Activated effector memory CD4-positive, alpha-beta T cell treated with Interleukin-2 at 50 U/mL for 16 hours (primary cell): ENCODE measurements at places on chromosomes 2 and 18.

GRCh38 chr18:67705748-67706147, 189.2 kb upstream of the DSEL start:
- no peak for DNase-seq

- DNase-seq, result no peak
Measured at GRCh38 chr18:76167410-76167809, 327.6 kb downstream of the ZNF516 start.

GRCh38 chr18:37314534-37314933, 251.1 kb downstream of the CELF4 start:
- DNase-seq, result no peak

DNA sequence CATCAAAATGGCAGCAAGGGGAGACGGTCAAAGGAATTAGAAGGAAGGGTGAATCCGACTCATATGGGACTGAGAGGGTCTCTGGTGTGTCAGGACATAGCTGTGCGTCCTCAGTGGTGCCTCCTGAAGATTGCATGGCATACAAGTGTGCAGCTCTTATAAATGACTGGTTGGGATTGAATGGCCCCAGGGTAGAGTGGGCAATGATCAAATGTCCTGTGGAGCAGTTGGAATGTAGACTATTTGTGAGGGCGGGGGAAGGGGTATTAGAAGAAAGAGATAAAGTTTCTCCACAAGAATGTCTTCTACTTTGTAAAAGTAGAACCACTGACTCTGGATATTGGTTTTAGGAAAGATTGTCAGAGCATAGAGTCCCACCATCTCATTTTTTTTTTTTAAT, 24.6 kb downstream of the CTLA4 start:
- DNase-seq, result no peak

- DNase-seq, result no peak
Measured at GRCh38 chr2:95307036-95307435, 9.9 kb downstream of the KCNIP3 start.

DNA sequence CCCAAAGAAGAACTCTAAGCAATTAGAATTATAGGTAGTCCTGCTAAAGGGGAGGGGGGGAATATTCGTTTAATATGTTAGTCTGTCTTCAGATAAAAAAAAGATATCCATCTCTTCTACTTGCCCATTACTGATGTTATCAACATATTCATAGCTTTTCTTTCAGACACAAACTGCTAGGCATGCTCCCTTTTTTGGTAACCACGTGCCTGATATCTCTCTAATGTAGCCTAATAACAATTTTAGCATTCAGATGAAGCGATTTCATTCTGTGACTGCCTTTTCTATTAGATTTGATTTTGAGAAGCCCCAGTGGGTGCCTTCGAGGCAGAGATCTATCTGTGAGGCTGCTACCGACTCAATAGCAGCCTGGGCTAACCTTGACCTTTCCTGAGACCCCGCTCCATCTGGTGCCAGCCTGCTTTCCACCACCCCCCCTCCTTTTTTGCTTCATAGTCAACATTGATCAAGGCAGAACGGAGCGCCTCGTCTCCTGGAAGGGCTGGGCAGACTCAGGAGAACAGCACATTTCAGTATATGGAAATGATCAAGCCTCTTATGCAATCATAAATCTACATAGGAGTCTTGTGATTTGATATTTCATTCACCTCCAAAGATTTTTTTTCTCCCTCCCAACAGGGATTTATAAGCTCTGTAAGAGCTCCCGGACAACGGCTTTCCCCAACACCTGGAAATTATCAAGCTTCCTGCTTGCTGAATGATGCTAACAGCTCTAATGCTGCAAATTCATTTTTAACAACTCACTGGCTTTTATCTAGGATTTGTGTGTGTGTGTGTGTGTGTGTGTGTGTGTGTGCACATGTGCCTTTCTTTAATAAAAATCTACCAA, 14.7 kb upstream of the BCL11A start:
- DNase-seq, result no peak

DNA sequence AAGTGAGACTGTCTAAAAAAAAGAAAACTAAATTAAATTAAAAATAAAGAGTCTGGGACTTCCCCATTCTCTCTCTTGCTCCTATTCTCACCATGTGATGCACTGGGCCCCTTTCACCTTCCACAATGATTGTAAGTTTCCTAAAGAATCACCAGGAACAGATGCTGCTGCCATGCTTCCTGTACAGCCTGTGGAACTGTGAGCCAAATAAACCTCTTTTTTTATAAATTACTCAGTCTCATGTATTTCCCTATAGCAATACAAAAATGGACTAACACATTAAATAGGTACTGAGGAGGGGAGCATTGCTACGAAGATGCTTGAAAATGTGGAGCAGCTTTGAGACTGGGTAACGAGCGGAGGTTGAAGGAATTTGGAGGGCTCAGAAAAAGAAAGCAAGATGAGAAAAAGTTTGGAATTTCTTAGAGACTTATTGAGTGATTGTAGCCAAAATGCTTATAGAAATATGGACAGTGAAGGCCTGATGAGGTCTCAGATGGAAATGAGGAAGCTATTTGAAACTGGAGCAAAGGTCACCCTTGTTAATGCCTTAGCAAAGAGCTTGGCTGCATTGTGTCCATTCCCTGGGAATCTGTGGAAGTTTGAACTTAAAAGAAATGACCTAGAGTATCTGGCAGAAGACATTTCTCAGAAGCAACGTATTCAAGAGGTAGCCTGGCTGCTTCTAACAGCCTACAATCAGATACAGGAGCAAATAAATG, 128.7 kb downstream of the EIPR1 start:
- no peak for DNase-seq

DNA sequence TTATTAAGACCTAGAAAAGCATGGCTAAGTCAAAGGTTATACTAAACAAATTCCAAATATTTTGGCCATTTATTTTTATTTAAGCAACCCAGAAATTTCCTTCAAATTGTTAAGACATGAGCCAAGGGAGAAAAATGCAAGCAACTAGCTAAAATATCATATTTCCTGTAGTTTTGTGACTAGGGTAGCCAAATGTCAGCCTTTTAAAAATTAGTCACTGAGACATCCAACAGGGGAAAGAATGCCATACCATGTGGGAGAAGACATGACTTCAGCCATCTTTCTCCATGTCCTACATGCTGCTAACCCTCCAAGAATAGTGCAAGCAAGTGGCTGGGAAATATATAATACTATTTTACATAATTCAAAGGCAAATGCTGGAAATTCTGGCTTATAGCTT, 197.9 kb downstream of the DSEL start:
- no peak for DNase-seq
